ENCODE measurements at places on chromosomes 13 and 19.

DNA sequence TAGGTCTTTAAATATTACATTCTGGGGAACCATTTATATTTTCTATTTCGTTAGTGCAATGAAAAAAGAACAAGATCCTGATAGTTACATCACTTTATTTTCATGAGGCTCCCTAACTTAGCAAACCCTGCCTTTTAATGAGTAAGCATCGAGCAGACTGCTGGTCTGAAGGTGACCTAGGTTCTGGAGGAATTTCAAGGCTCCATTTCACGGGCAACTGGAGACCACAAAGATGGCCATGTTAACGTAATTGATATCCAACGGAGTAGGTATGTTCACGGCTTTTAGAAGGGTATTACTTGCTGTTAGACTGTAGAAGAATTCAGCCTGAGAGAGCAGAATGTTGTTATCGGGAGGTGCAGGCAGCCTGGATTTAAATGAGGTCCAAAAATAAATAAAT, 1597.6 kb downstream of the EFNB2 start:
- DNase-seq = no peak

DNA sequence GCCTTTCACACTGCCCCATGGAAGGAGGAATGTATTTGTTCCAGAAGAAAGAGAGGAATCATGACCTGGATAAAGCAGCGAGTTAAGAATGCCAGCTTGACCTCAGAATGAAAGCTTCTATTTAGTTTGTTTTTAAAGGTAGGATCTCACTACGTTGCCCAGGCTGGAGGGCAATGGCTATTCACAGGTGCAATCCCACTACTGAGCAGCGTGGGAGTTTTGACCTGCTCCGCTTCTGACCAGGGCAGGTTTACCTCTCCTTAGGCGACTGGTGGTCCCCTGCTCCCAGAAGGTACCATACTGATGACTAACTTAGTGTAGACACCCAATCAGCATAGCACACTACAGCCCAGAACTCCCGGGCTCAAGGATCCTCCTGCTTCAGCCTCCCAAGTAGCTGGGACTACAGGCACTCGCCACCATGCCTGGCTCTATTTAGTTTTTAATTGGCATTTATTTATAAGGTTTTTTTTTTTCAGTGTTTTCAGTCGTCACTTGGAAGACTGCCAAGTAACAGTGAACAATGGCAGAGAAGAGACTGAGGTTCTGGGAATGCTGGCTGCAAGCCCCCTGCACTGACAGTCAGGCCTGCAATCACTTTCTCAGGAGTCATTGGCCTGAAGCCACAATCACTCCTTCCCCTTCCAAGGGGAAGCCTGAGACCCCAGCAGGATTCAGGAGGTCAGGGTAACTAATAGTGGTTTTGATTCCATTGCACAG, 73.1 kb downstream of the EPS15L1 start:
- no peak for DNase-seq

DNA sequence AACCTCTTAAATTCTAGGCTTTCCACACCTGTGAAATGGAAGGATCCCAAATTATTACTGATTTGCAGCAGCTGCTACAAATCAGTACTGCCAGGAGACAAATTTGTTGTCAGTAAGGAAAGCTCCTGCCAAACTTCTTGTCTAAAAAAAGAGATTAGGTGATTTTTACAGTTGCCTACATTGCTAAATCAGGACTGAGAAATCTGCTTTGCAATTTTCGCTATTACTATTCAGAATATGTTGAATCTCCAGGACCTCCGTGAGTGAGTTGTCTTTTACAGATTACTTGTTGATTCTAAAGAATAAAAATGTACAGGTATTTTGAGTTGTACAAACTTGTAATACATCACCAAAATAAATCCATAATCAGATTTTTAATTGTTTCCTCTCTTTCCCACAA, 1815.9 kb downstream of the PCDH9 start:
- no peak for DNase-seq

GRCh38 chr13:70829748-70830147, 721.5 kb upstream of the KLHL1 start:
- no peak for DNase-seq

GRCh38 chr13:90197722-90198121, 1149.8 kb upstream of the MIR17HG start:
- DNase-seq = no peak

- no peak for DNase-seq
Observed at GRCh38 chr13:107644136-107644535, 571.2 kb downstream of the LIG4 start.

GRCh38 chr13:109500146-109500773, 286.1 kb downstream of the IRS2 start:
- no peak for DNase-seq

GRCh38 chr13:114131583-114132418, 622 bp downstream of the RASA3 start:
- DNase-seq = no peak

- no peak for DNase-seq
Observed at GRCh38 chr13:84208246-84208910, 326.1 kb upstream of the SLITRK1 start.

DNA sequence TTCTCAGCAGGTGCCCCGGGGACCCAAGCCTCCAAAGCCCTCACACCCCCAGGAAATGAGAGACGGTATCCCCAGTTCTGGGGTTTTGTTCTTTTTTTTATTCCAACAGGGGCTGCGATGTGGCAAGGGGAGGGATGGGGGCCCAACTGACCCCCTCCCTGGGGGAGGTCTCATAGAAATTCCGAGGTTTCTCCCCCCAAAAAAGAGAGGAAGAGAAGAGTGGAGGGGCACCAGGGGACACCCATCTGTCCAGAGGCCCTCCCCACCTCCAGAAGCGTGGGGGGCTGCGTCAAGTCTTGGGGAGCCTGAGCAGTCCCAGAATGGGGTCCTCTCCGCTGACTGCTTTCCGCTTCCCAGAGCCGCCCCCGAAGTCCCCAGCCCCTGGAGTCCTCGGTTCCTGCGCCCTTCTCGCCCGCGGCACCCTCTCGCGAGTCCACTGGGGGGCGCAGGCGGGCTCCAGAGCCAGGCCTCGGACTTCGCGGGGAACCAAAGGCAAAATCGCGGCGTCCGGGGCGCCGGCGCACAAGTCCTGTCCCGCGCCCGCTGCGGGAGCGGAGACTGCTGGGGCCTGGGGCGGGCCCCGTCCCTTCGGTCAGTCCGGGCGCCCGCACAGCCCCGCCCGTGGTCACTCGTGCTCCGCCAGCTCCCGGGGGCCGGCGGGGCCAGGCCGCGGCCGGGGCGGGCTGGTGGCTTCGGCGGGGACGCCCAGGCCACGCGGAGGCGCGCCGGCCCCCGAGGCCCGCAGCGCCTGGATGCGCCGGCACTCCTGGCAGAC, 4.4 kb upstream of the ATP1A3 start:
- DNase-seq = no peak

DNA sequence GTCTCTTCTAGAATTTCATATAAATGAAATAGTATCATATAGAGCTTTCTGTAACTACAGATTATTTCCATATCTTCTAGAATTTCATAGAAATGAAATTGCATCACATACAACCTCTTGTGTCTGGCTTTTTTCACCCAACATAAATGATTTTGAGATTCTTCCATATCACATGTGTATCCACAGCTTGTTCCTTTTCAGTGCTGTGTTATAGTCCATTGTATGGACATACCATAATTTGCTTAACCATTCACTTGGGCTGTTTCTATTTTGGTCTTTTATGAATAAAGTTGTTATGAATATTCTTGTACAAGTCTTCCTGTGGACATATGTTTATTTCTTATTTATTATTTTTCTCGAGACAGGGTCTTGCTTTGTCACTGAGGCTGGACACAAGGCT, 11.7 kb downstream of the TPRX1 start:
- DNase-seq = no peak

Measured in right renal pelvis (tissue), 4 donors.